Panc1 (cell line): ENCODE measurements at places on chromosomes 16 and 17. TPM values are rescaled to one million over a fixed set of nuclear protein-coding genes. Genes with fewer than 3 reads are reported as not detected.
A peak's percentile ranks its signal among the peaks of the same experiment; 100 is the strongest.

Gene PIGS
- total RNA-seq = 78.8 TPM

Gene CBX8
- total RNA-seq = 15.3 TPM

DNA sequence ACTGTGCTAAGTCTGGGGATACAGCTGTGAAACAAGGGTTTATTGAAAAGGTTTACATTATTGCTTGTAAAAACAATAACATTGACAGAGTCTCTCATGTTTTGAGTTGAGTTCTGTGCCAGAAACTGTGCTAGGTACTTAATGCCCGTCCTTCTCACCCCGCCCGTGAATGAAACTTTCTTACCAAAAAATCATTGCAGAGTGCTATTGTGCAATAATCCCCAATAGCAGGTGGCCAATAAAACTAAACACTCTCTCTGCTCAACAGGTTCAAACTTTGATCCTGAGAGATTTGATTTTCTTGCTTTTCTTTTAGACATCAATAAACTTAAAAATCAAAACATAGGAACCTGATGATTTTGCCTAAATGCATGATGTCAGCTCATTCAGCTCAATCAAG lies 441.6 kb downstream of the HAPSTR1 start:
- H3K27ac ChIP-seq = no peak overlapping the region
- no peak overlapping the region for H3K4me3 ChIP-seq
- H3K27me3 ChIP-seq = peaks cover 7% of the 10 kb centered on the region
- H3K36me3 ChIP-seq = no peaks in the 10 kb centered on the region
- H3K4me1 ChIP-seq = no peaks in the 10 kb centered on the region

DNA sequence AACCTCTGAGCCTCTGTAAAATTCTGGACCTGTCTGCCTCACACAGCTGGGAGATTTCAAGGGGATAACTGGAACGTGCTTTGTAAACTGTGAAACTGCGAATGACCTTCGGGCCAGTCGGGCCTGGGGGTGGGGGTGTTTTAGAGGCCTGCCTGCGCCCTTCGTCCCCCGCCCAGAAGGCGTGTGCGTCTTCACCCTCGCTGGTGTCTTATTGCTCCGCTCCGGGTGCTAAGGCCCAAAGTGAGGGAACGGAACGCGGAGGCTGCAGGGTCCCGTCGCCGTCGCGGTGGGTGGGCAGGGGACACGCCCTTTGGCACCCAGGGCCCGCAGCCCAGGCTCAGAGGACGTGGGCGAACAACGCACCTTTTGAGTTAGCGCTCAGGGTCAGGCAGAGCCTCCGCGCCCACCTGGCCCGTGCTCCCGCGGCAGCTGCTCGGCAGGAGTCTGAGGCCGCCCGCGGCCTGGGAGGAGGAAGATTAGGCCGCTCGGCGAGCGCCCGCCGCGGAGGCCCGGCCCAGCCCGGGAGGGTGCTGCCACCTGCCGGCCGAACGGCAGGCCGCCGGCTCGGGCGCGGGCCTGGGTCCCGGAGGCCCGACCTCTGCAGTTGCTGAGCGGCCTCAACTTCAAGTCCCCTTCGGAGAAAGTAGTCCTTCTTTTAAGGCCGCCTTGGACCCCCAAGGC lies 29.7 kb downstream of the DCAKD start:
- no peaks in the 10 kb centered on the region for H3K27me3 ChIP-seq
- peaks cover 19% of the 10 kb centered on the region for H3K4me1 ChIP-seq
- H3K4me3 ChIP-seq = peak overlapping the region; percentile 21
- no peak for DNase-seq
- peak overlapping the region; percentile 17; the same call in 1 of the 2 replicates for H3K27ac ChIP-seq
- no peaks in the 10 kb centered on the region for H3K36me3 ChIP-seq

DNA sequence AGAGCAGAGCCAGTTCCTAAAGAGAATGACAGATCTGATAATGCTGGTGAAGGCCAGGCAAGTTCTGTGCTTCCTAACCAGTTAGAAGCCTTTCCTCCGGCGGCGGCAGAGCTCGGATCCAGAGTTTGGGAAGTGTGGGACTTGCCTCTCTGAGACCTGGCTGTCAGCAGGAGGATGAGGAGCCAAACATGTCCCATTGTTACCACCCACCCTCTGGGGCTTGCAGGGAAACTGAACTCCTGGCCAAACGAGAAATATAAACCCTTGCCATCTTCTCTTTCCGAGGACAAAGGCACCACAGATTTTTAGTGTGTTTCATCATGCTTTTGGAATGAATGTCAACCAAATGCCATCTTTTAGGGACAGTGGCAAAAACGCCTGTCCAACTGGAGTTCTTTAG lies 80.2 kb upstream of the SMURF2 start:
- no peak overlapping the region for H3K4me3 ChIP-seq
- H3K27ac ChIP-seq = no peak overlapping the region
- DNase-seq = no peak

DNA sequence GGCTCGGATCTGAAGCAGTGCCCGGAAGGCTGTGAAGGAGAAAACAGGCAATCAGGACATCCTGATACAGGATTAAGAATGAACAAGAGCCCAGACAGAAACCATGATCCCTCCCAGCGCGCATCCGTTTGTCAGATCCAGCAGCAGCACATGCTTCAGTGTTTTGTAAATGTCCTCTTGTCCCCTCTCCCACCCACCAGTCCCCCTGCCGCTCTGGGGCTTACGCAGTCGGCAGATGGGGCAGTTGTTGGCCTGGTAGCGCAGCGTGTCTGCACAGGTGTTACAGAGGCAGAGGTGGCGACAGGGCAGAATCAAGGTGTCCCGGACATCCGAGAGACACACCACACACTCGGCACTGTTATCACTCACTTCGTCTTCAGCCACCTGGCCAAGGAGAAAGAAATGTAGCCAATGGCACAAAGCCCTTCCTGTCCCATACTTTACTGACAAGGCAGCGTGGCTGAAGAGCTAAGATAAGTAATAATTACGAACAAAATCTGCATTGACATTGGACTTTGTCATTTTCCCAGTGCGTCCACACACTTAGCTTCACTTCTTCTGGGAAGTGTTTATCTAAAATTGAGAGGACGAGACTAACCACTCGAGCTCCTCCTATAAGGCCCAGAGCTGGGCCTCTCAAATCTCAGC lies 20.7 kb upstream of the FOXJ1 start:
- no peak for DNase-seq
- no peak overlapping the region for H3K27ac ChIP-seq
- H3K36me3 ChIP-seq = no peaks in the 10 kb centered on the region
- H3K27me3 ChIP-seq = no peaks in the 10 kb centered on the region
- H3K4me3 ChIP-seq = no peak overlapping the region
- H3K4me1 ChIP-seq = no peaks in the 10 kb centered on the region

- no peaks in the 10 kb centered on the region for H3K4me1 ChIP-seq
- DNase-seq = no peak
- H3K4me3 ChIP-seq = no peak overlapping the region
- no peaks in the 10 kb centered on the region for H3K36me3 ChIP-seq
Observed at GRCh38 chr16:74029115-74029792, 267.4 kb upstream of the PSMD7 start.

- no peaks in the 10 kb centered on the region for H3K4me1 ChIP-seq
- no peaks in the 10 kb centered on the region for H3K36me3 ChIP-seq
- no peak for DNase-seq
- H3K27ac ChIP-seq = no peak overlapping the region
- no peaks in the 10 kb centered on the region for H3K27me3 ChIP-seq
Observed at GRCh38 chr16:88287219-88287618, 95.5 kb upstream of the ZNF469 start.

GRCh38 chr16:17015702-17016101 lies 455.1 kb downstream of the XYLT1 start:
- no peaks in the 10 kb centered on the region for H3K36me3 ChIP-seq
- no peaks in the 10 kb centered on the region for H3K27me3 ChIP-seq
- no peak for DNase-seq
- H3K4me3 ChIP-seq = no peak overlapping the region
- no peaks in the 10 kb centered on the region for H3K4me1 ChIP-seq
- H3K27ac ChIP-seq = no peak overlapping the region

DNA sequence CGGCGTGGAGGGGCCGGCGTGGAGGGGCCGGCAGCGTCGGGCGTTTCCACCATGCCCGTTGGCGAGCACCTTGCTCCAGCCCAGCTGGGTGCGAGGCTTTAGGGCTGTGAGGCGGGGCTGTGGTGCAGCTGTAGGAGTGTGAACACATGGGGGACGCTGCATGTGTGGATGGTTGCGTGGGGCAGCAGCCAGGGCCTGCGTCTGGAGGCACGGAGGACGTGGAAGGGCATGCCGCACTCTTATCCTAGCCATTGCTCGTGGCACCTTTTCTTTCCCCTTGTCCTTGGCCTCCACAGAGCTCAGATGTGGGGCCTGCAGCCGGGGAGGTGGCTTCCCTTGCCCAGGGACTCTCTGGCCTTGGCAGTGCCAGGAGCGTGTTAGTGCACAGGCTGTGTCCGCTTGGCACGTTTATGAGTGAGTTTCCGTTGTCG lies 47.8 kb downstream of the PDPK1 start:
- no peak overlapping the region for H3K27ac ChIP-seq
- no peak for DNase-seq
- H3K27me3 ChIP-seq = no peaks in the 10 kb centered on the region
- H3K4me1 ChIP-seq = no peaks in the 10 kb centered on the region
- no peaks in the 10 kb centered on the region; the same call in 1 of the 2 replicates for H3K36me3 ChIP-seq

DNA sequence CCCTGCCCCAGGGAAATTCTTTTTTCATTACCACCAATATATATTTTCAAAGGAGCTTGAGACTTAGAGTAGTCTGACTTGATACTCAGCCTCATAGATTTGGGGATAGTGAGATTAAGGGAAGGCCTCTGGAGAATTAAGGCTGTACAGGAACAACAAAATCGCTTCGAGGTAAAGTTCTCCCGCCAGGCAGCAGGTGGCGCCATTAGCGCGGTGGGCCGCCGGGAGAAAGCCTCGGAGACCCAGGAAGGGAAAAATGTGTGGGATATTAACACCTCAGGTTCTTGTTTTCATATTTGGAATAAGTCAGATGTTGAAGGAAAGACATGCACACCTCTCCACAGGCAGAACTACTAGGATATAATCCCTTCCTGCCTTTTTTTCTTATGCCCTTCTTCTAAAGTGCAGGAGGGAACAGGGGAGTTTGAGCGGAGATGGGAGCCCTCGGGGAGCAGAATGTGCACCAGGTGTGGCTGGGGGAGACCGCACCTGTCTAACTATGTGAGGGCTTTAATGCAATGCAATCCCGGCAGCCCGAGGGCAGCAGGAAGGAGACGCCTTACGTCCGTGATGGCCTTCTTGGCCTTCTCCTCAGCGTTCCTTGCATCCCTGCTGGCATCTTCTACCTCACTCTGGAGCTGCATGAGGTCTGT lies 25.9 kb downstream of the MYH3 start:
- H3K27ac ChIP-seq = no peak overlapping the region
- H3K27me3 ChIP-seq = no peaks in the 10 kb centered on the region
- no peaks in the 10 kb centered on the region for H3K36me3 ChIP-seq
- no peak for DNase-seq

DNA sequence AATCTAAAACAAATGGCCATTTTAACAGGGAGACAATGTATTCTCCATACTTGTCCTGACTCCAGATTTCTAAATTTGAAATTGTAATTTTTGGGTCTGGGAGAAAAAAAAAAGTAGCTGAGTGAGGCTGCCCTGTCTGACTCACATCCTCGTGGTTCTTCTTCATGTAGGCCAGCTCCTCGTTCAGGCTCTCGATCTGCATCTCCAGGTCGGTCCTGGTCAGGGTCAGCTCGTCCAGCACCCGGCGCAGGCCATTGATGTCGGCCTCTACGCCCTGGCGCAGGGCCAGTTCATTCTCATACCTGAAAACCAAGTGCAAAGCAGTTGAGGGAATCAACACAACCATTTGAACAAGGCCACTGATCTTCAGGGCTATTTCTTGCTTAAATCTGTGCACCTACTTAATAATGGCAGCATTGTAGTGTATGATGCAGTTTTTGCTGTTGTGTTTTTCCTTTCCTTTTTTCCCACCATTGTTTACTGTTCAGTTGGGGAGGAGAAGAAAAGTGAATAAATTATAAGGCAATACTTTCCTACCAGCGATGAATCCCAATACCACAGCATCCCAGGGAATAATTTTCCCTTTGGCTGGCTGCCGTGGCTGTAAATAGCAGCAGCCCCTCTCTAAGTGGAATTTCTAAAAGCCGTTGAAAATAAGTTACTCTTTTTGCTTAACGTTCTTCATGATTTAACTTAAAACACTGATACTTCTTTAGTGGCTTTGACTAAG lies 2.2 kb downstream of the KRT12 start:
- H3K36me3 ChIP-seq = no peaks in the 10 kb centered on the region
- H3K27ac ChIP-seq = no peak overlapping the region
- no peaks in the 10 kb centered on the region for H3K4me1 ChIP-seq
- no peak for DNase-seq
- no peaks in the 10 kb centered on the region for H3K27me3 ChIP-seq

DNA sequence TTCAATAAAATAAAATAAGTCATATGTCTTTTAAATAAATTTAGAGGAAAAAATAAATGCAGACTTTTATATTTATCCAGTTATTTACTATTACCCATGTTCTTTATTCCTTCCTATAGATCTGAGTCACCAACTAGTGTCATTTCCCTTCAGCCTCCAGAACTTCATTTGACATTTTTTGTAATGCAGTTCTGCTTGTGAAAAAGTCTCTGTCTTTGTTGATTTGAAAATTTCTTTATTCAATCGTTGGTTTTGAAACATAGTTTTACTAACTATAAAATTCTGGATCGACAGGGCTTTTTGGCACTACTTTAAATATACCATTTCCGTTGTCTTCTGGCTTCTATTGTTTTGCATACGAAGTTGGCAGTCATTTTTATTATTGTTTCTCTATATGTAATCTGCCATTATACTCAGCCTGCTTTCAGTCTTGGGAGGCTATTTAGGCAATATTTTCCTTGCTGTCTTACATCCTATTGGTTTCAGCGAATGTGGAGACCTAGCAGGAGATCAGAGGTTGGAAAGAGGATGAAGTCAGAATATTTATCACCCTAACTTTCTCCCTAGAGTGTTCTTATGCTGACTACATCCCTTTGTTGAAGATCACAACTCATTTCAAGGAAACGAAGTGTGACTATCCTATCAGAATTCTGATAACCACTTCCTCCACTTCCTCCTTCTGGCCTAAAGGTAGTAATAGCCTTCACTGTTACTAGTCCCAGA lies 42.0 kb upstream of the SLC6A2 start:
- no peaks in the 10 kb centered on the region for H3K27me3 ChIP-seq
- no peaks in the 10 kb centered on the region for H3K4me1 ChIP-seq
- DNase-seq = no peak
- H3K27ac ChIP-seq = no peak overlapping the region
- H3K4me3 ChIP-seq = no peak overlapping the region

GRCh38 chr17:5283571-5284315 lies 1.7 kb downstream of the RABEP1 start:
- peak overlapping the region; percentile 78 for H3K27ac ChIP-seq
- H3K4me1 ChIP-seq = peaks cover 16% of the 10 kb centered on the region
- no peaks in the 10 kb centered on the region; the same call in 1 of the 2 replicates for H3K36me3 ChIP-seq
- H3K27me3 ChIP-seq = no peaks in the 10 kb centered on the region

GRCh38 chr17:34308371-34308770 lies 10.9 kb upstream of the CCL8 start:
- H3K36me3 ChIP-seq = no peaks in the 10 kb centered on the region
- H3K27ac ChIP-seq = no peak overlapping the region
- no peak for DNase-seq
- H3K4me1 ChIP-seq = no peaks in the 10 kb centered on the region
- no peak overlapping the region for H3K4me3 ChIP-seq
- no peaks in the 10 kb centered on the region for H3K27me3 ChIP-seq
